ENCODE measurements at places on chromosomes 2 and 18.

DNA sequence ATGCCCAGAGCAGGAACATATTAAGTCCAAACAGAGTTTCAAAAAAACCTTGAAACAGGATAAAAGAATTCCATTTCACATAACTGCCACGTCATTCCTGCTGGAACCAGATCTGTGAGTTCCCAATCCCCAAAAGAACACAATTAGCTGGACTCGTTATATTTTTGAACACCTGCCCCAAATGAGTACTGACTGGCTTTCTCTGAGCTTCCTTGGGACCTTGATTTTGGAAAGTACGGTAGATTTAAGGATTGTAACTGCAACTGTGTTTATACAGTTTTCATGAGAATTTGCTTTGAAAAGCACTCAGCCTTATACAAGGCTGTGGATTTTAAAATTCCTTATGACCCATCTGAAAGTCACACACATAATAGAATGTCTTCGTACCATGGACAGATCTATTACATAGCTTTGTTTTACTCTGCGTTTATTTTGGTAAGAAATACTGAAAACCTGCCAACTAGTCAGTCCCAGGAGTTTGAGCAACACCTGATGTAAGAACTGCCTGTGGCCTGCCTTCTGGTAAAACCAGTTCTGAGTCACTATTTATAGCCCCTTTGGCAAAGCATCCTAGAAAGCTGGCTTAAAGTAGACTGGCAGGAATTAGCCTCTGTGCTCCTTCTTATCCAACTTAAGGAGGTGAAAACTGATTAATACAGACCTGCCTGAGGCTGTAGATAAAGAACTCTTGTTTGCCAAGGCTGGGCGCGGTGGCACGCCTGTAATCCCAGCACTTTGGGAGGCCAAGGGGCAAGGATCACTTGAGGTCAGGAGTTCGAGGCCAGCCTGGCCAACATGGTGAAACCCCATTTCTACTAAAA is 48.1 kb downstream of the MERTK start:
- DNase-seq = no peak

DNA sequence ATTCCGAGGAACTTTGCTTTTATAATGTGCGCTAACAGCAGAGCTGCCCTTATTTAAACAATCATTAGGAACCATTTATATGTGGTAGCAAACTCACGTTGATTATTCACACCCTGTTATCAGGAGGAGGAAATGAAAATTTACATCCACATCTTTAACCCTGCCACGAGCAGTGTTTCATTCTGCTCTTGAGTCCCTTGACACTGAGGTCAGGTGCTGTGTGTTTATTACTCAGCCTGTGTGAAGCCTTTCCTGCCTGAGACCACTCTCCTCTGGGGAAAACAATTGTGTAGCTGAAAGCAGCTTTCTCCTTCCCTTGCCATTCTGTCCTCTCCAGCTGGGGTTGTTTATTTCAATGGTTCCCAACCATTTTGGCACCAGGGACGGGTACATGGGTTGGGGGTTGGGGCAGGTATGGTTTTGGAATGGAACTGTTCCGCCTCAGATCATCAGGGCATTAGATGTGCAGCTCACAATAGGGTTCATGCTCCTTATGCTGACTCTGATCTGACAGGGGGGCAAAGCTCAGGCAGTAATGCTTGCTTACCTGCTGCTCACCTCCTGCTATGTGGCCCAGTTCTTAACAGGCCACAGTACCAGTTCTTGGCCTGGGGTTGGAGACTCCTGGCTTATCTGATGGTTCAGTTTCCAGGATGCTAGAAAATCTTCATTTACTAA is 651.1 kb downstream of the TDRD15 start:
- no peak for DNase-seq

- no peak for DNase-seq
These were observed 98.1 kb downstream of the CDH2 start for GRCh38 chr18:28078849-28079248.

DNA sequence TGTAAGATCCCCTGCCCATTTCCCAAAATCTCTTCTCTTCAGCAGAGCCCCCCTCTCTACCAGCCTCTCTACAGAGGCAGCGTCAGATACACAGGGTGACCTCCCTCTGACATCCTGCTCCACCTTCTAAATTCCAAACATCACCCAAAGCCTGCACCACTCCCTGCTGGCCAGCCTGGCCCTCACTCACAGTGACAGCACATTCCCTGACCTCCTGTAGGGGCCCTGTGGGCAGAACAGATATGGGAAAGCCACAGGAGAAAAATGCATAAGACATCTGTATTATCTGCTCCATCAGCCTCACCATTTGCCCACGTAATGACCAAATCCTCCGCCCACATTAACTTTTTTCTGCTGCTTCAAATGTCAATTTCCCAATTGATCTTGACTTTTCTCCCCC is 40.6 kb downstream of the TRABD2A start:
- DNase-seq = no peak

DNA sequence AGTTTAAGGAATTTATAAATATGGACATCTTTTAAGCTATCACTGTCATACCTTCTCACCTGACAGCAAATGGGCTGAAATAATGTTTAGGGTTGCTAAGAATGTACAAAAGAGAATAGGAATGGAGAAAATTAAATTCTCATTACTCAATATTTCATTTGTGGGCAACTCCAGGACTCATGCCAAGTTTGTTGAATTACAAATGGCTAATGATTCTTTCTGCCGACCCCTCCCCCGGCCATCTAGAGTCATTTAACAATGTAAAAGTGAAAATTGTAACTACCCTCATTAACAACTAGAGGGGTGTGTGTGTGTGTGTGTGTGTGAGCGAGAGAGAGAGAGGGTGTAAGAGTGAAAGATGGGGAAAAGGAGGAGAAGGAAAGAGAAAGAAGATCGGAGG is 708.5 kb upstream of the FAM98A start:
- no peak for DNase-seq

DNA sequence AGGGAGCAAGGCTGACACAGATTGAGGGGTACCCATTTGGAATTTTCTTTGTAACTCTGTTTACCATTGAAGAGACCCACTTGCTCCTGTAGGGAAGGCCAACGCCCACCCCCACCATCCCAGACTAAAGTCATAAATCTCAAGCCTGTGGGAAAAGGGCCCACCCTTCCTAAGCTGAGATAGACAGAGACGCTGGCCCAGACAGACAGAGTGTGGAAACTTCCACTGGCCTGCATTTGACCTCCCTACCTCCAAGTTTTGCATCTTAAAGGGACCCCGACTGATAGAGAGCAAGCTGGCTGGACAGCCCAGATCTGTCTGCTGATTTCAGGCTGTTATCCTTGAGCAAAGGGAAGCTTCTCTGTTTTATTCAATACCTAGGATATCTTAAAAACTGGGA is 48.2 kb upstream of the SLC14A2 start:
- DNase-seq = no peak

GRCh38 chr2:174332217-174332963 is 2.4 kb upstream of the SP9 start:
- DNase-seq = peak; percentile 46

DNA sequence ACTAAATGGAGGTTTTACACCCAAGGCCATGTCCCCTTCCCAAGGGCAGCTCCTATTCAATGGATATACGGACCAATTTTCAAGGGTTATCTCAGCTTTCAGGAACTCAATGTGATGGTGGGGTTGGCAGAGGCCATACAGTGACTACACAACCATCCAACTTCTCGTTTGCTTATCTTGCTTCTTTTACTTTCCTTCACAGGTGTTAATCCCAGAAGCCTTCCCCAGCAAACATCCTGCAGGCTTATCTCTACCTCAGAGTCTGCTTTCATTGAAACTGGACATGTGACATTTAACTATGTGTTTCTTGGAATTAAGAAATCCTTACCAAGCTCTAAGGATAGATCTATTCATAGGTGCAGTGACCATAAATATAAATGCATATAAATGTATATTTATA is 443.8 kb upstream of the CDH20 start:
- DNase-seq = no peak

DNA sequence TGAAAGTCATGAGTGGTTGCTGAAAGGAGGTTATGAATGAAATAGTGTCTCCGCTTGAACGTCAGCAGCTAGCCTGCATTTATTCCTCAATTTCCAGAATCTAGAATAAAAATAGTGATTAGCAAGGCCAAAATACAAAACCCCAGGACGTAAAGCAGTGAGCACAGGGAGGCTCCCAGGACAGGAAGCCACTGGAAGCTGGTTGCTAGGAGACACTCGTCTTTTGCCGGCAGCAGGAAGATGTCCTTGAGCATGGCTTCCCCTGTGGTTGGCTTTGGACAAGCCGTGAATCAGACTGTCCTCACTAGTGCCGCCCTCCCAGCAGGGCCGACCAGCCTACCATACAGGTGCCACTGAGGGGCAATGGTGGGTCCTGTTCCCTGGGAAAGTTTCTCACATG is 374.4 kb downstream of the MTX2 start:
- DNase-seq = peak; percentile 83

GRCh38 chr18:77049938-77050337 is 82.6 kb downstream of the MBP start:
- DNase-seq = no peak

- DNase-seq = no peak
These were observed 46.8 kb upstream of the RNU4ATAC start for GRCh38 chr2:121483846-121484245.

DNA sequence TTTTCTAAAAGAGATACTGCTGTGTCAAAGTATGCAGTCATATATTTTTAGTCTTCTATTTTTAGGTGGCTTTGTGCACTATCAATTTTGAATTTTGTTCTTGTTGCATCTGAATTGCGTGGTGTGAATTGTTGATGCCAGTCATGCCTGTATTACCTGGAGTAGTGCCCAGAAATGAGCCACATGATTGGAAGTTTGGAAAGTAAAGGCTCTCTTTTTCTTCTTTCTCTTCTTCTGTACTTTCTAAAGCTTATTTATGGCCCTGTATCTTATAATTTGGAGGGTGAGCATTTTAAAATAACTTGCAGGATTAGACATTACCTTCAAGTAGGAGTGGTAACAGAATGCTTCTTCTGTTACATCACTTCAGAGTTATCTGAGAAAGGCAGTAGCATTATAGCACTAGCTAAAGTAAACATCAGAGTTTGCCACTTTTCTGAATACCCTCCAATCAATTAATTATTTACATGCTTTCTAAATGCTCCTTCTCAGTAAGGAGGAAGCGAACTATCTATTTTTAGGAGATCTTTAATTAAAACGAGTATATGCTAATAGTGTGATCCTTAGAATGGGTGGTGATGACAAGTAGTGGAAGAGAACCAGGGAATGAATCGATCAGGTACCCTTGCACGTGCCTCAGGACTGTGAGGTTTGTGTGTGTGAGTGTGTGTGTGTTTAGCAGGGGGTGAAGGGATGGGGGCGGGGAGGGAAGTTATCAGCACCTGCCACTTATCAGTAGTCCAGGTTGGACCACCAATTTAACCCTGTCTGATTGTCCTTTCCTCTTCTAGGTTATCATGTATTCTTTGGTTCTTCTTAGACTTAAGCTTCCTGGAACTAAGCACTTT is 112.5 kb downstream of the MAP3K20 start:
- DNase-seq = no peak

GRCh38 chr2:46384457-46384815 is 87.2 kb downstream of the EPAS1 start:
- no peak for DNase-seq

DNA sequence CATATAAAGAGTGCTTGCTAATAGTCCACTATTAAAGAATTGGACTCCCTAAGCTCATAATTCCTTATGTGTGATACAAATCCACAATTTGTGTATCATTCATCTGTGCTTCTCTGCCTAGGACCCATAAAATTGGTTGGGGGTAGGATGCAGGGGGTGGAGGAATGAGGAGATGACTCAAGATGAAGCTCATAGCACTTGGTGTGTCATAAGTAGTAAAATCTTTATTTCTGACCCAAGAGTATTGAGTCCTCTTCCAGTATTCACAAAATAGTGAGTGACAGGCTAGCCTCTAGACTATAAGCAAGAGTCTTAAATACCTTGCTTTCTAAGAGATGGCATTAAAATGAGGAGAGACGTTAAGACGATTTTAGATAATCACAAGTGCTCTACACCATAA is 390.9 kb upstream of the CDH19 start:
- no peak for DNase-seq

- no peak for DNase-seq
These were observed 53.9 kb downstream of the THOC1 start for GRCh38 chr18:213966-214365.

DNA sequence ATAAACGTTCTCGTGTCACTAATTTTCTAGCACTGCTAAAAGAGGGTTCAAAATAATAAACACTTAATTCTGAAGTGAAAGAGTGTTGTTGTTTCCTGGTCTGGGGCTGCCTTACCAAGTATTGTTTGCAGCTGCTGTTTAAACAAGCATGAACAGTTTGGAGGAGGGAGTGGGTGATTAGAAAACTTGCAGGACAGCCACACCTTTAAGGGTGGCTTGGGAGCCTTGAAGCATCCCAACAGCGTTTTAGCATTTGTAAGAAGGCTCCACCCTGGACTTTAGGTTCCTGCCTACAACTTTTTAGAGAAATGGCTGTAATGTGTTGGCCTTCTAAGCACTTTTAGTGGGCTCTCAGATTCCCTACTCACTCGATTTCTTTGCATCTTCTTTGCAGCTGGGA is 371.6 kb downstream of the TGIF1 start:
- no peak for DNase-seq

DNA sequence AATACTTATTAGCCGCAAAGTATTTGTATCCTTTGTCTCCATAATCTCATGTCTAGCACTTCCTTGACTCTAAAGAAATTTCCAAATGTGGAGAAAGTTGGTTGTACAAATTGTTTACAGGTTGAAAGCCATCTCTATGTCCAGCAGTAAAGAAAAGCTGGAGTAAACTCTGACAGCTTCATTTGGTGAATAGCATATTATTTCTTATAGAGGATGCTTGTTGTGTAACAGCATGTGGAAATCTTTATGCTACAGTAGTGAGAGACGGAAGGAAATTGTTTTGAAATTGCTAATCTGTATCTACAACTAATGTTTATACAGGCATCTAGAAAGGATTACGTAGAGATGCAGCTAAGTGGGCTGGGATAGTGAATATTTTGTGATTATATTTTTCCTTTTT is 78.5 kb downstream of the UGGT1 start:
- DNase-seq = peak; percentile 31

GRCh38 chr2:158501301-158501700 is 44.5 kb downstream of the PKP4 start:
- no peak for DNase-seq

- no peak for DNase-seq
These were observed 146.5 kb upstream of the ARL4C start for GRCh38 chr2:234643407-234643806.

- no peak for DNase-seq
These were observed 10.9 kb upstream of the EIF2AK2 start for GRCh38 chr2:37167636-37168180.

- DNase-seq = no peak
These were observed 185.5 kb upstream of the ZSWIM2 start for GRCh38 chr2:187034434-187034833.

DNA sequence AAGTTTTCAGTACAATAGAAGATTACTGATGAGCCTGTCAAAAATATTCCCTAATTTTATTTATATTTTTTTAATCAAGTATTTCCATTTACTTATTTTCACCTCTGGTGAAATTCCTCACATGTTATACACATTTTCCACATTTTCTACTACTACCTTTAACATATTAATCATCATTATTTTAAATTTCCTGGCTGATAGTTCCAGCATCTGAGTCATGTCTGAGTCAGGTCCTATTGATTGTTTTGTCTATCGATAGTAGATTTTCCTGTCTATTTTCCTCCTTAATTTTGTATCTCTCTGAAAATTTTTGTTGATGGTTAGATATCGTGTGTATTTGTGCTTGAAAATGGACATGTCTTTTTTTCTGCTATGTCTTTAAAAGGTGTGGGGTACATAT is 211.8 kb upstream of the DSEL start:
- DNase-seq = no peak

- DNase-seq = peak; percentile 82
These were observed 47.6 kb downstream of the PDE1A start for GRCh38 chr2:182379241-182379640.

Data from A673 (cell line).